Left hindlimb (tissue), 1 donor: ENCODE measurements at places on chromosomes 11 and 22.

- DNase-seq = no peak
Measured at GRCh38 chr22:23533328-23533762, 46.7 kb downstream of the IGLL1 start.

- DNase-seq = no peak
Measured at GRCh38 chr11:86681483-86681756, 9.0 kb upstream of the ME3 start.

GRCh38 chr11:111777094-111778046 lies 11.2 kb upstream of the PPP2R1B start:
- DNase-seq = no peak

DNA sequence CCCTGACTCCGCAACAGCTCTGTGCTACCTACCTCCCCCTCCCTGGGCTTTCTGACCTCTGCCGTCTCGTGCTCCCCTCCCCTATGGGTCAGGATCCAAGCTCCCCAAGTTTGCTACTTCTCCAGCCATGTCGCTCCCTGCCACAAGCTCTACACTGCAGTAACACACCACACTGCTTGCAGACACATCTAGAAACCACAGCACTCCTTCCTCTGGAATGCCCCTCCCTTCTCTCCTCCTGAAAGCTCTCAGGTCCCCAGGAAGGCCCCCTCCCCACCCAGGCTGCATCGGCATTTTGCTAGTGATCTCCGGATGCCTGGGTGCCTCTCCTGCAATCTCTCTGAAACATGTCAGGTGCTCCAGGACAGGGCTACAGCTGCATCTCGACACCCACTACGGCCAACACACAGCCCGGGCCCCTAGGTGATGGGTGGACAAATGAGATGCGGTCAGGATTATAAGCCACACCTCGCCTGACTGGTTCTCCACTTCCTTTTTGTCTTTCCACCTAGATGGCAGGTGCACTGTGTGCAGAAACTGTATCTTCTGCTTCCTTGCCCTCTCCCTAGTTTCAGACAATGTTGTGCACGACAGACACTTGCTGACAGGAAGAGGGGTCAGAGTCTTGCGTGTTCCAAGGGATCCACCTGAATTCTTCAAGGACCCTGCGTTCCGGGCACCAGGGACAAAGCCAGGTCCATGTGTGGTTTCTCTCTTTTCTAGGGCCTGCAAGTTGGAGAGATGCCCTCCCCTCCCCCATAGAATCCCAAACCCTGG lies 22.9 kb downstream of the RPUSD4 start:
- DNase-seq = no peak

GRCh38 chr22:26675687-26676268 lies 18.4 kb downstream of the MIAT start:
- no peak for DNase-seq

GRCh38 chr22:37968452-37969251 lies 15.2 kb downstream of the POLR2F start:
- no peak for DNase-seq

GRCh38 chr22:25051073-25051472 lies 98.6 kb downstream of the KIAA1671 start:
- no peak for DNase-seq

GRCh38 chr11:28343304-28344233 lies 235.4 kb downstream of the METTL15 start:
- no peak for DNase-seq

DNA sequence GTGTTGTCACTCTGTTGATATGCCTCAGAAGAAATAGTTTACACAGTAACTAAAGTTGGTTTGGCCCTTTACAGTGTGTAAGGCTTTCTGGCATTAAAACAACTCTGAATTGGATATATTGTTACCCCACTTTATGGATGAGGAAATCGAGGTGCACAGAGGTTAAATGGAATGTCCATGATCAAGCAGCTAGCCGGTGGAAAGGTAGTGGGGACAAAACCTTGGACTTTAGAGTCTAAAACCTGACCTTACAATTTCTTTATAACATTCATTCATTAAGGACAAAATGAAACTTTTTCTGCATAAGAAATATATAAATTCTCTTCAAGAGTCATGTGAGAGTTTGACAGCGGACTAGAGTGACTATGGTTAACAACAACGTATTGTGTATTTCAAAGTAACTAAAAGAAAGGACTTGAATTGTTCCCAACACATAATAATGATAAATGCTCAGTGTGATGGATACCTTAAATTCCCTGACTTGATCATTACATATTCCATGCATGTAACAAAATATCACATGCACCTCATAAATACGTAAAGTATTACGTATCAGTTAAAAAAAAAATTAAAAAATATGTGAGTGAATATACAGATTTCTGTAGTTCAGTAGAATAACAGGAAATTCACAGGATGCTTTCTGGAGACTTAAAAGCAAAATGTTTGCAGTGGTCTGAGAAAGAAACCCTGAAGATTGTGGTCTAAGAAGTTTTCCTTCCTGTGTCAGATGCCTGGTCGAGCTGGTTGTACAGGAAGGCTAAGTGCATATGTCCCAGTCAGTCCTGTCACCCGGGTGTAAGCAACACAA lies 51.0 kb downstream of the TEAD1 start:
- no peak for DNase-seq

DNA sequence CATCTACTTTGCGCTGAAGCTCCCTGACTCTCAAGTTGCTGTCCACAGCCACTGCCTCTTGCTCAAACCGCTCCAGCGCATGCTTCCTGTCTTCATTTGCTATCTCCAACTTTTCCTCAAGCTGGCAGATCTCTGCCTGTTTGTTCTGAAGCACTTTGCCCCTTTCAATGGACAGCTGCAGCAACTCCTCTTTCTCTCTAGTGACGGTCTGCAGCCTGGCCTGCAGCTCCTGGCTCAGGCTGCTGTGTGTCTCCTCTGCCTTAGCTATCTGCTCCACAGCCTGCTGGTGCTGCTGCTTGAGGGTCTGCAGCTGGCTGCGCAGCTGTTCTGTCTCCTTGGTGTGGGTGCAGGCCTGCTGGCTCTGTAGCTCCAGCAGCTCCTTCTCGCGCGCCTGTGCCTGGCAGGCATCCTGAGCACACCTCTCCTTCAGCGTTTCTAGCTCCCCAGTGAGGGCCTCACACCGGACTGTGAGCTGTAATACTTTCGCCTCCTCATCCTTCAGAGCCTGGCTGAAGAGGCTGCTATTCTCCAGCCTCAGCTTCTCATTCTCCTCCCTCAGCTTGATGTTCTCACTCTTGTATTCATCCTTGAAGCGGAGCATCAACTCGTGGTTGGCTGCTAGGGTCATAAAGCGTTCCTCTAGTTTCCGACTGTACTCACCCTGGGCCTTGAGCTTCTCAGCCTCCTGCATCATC lies 723 bp downstream of the CCDC89 start:
- peak; percentile 67 for DNase-seq

- DNase-seq = no peak
Measured at GRCh38 chr22:43110927-43111623, 525 bp downstream of the BIK start.

DNA sequence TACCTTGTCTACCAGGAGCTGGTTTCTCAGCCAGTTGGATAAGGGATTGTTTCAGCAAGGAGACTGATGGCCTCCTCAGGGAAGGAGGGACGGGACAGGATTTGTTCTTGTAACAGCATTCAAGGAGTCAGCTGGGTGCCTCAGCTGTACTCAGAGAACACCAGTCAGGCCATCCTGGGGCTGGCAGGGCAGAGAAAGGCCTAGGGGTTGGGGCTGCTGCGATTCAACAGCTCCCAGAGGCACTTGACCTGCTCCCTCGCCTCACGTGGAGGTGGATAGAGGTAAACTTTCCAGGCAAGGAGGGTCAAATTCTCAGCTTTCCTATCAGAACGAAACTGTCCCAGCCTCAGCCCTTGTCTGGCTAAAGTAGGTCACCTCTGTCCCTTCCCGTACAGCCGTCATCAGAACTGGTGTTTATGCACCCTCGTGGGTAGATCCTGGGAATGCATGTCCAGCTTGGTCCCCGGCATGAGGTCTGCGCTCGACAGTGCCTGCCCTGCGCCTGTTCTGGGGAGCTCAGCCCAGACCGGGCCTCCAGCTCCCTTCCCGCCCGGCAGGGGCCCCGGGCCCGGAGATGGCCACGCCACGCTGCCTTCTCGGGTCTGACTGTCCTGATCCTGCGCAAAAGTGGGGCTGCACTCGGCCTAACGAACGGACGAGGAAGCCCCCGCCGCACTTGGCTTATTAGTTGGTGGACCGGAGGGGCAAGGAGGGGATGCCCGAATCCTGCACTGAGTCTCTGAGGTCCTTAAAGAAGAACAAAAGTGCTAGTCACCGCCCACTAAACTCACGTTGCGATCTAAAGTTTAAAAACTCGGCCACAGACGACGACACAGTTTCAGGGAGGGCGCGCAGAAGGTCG lies 762 bp upstream of the CCDC134 start:
- DNase-seq = peak; percentile 60

DNA sequence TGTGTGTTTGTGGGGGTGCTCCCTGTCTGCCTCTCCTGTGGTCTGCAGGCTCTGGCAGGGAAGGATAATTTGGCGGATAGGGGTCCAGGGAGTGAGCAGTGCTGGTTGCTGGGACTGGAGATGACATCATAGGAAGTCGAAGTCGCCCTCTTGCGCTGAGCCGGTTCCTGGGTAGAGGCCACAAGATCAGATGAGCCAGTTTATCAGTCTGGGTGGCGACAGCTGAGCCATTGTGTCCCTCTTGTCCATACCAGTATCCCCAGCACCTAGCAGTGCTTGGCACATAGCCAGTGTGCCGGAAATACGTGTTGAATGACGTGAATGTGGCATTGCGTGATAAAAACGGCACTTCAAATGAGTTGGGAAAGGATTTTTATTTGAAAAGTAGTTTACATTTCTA lies 9.8 kb downstream of the APOL5 start:
- no peak for DNase-seq

DNA sequence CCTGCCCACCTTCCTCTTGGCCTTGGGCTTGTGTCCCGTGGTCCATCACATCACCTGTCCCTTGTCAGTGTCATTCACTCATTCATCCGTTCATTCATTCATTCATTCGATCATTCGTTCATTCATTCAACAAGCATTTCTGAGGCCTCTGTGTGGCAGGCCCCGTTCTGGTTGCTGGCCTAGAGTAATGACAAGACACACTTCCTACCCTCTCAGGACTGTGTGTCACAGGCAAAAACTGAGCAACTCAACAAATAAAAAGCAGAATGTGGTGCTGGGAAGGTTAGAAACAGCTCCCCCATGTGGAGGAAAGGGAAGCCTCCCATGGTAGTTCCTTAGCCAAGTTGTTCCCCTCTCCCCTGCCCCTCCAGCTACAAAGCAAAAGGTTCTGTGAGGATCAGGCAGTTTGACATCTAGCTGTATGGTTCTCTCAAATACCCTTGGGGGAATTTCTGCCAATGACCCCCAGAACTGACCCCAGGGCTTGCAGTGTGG lies 1.6 kb upstream of the OMP start:
- no peak for DNase-seq

DNA sequence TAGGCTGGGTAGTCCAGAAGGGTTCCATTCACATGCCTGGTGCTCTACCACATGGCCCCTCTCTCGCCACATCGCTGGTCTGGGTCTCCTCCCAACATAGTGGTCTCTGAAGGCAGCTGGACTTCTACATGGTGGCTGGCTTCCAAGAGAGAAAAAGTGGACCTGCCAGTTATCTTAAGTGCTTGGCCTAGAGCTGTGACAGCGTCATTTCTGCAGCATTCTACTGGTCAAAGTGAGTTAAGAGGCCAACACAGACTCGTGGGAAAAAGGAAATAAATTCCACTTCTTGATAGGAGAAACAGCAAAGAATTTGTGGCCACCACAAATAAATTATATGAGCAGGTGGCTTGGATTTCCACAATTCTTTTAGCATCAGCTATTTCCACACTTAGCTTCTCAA lies 21.0 kb upstream of the BARX2 start:
- no peak for DNase-seq

GRCh38 chr22:35540595-35541253 lies at the start of gene RASD2:
TSS of gene RASD2 (plus strand) at chr22:35540831. CDS start at chr22:35546810, 5,979 bp downstream.
- DNase-seq = no peak

DNA sequence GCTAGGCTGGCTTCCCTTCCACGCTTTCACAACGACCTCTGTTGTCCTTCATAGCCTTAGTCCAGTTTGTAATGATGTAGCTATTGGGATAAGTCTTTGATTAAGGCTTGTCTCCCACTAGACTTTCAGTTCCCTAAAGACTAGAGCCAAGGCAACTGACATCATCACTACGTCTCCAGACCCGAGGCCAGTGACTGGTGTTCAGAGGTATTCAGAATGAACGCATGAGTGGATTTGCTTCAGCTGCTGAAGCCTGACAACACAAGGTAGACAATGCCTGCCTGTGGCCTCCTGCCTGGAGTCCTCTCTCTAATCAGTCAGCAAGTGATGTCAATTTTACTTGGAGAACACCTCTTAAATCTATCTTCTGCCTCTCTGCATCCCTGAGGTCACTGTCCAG lies 13.6 kb downstream of the EFCAB6 start:
- DNase-seq = no peak

- DNase-seq = no peak
Measured at GRCh38 chr11:33984682-33985389, 66.7 kb upstream of the CAPRIN1 start.

- no peak for DNase-seq
Measured at GRCh38 chr22:31639436-31640039, 22.5 kb downstream of the PISD start.

- no peak for DNase-seq
Measured at GRCh38 chr11:32379719-32380118, 55.6 kb downstream of the WT1 start.

GRCh38 chr22:39543095-39543494 lies 10.5 kb upstream of the RPS19BP1 start:
- no peak for DNase-seq

- no peak for DNase-seq
Measured at GRCh38 chr22:18973264-18974031, 37.4 kb upstream of the PRODH start.
